ENCODE measurements at places on chromosomes 2 and 18. TPM values are rescaled to one million over a fixed set of nuclear protein-coding genes. Genes with fewer than 3 reads are reported as not detected.

GRCh38 chr18:54060343-54061005 is 164.0 kb downstream of the MBD2 start:
- DNase-seq = no peak

DNA sequence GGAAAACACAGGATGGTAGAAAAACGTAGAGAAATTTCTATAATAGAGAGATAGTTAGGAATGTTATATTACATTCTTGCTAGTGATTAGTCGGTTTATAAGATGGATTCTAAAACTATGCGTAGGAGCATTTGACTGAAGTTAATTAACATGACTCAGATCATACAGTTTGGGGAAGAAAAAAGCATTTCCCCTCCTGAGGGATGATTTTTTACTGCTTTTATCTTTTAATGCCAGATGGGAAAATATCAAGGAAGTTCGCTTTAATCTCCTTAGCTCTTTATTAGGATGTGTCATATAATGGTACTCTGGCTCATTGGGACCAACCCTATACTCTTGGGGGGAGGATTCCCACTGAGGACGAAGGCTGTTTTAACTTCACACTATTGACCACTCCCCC is 502.1 kb downstream of the TGIF1 start:
- no peak for DNase-seq

DNA sequence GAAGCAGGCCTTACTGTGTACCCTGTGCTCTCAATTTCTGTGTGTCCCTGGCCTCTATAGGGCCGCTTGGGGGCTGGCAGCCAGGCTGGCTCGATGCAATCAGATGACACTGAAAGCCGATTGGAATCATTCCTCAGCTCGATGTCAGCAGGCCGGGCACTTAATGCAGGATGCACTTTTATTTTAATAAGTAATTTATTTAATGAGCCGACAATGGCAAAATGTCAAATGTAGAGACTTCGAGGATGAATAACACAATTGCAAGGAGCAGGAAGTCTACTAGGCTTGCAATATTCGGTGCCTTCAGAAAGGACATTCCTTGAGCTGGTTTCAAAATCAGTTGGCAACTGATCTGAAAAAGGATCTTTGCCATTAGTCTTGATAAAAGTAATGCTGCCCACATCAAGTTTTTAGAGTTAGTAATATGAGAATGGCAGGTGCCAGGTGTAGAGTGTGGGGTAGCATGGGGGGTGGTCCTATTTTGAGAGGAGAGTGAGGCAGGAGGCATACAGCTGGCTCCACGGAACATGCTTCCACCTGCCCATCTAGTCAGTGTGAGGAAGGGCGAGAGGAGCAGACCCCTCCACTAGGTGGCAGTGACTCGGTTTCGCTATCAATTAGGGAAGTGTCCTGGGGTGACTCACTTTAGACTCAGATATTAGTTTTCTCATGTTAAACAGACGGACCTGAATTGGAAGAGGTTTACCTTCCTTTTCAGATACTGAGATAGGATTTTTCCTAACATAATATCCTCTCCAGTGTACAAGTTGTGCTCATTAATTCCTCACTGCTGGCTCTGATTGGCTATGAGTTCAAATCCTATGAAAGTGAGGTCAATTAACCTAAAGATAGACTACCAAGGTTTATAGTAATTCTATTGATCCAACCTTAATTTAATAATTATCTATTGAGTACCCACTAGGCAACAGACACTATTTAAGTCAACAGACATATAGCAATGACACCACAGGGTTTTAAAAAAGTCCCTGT is 80.9 kb downstream of the NABP1 start:
- DNase-seq = no peak

DNA sequence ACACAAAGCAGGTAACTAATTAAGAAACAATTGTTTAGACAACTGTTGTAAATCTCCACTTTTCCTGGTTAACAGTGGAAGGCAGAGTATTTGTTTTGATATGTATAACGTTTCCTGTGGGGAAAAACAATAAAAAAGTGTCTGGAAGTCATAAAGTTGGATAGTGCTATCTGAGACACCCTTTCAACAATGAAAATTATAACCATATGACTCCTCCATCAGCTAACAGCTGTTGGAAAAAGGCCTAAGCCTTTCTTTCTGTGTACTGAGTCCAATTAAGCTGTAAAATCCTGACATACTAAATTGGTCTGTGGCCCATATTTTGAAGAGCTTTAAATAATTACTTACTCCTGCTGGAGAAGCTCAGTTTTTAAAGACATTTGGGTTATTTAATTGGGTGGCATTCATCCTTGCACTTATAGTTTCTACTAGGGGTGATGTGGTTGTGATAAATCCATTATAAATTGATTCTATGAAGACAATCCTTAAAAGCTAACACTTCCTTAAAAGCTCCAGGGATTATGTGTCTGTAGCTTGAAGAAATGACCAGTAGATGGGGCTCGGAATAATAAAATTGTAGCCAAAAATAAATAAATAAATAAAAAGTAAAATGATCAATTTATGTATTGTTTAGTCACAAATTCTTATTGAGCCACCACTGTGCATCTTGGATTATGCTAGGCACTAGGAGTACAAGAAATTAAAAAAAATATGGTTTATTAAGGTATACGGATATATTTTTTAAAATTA is 698.1 kb upstream of the NXPH2 start:
- DNase-seq = no peak

DNA sequence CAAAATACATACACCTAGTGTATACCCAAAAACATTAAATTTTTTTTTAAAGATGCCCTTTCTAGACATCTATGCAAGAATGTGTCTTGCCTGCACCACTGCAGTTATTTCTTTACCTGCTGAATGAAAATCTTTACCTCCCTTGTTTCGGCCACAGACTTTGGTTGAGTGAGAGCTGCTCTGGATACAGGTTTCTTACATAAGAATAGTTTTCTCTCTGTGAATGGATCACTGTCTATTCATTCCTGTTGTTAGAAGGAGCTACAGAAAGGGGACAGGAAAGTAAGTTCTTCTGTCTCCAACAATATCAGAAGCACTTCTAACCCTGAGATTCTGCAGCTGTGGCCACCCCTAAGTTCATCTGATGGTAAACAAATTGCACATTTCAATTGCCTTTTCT is 113.0 kb upstream of the CDCA7 start:
- DNase-seq = no peak

- DNase-seq = no peak
Observed at GRCh38 chr18:24678626-24679025, 218.2 kb downstream of the HRH4 start.

GRCh38 chr2:985317-985898 is 34.8 kb downstream of the SNTG2 start:
- DNase-seq = no peak

- no peak for DNase-seq
Observed at GRCh38 chr2:152176113-152176714, 651 bp upstream of the STAM2 start.

DNA sequence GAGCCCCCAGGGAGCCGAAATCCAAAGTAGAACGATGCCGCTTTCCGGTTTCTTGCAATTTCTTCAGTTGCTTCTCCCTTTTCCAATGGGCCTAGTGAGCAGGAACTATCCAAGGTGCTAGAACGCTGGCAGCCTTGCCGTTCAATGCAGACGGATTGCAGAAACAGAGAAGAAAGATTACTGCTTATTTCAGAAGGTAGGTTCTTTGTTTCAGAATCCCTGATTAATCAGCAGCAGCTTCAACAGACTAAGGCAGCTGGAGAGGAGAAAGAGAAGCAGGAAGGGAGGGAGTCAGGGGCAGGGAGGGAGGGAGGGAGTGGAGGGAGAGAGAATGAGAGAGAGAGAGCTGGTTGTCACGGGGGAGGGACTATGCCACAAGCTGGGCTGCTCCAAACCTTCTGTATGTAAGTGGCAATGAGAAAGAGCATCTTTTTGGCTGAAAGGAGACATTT is 576 bp downstream of the NYAP2 start:
- DNase-seq = no peak

DNA sequence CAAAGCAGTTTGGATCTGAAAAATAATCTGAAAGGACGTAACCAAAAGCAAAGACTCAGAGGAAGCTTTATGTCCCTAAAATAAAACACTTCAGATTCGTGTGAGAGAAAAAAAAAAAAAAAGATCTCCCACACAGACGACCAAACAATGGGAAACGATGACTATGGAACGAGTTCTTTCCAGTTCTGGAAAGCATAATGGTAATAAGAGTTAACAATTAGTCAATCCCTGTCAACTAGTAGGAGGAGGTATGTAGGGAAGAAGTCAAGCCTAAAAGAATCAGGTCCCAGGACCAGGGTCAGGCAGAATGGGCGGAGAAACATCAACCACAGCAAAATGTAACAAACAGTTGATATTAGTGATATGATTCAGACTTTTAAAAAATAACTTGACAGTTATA is 170.3 kb upstream of the SETBP1 start:
- DNase-seq = no peak

DNA sequence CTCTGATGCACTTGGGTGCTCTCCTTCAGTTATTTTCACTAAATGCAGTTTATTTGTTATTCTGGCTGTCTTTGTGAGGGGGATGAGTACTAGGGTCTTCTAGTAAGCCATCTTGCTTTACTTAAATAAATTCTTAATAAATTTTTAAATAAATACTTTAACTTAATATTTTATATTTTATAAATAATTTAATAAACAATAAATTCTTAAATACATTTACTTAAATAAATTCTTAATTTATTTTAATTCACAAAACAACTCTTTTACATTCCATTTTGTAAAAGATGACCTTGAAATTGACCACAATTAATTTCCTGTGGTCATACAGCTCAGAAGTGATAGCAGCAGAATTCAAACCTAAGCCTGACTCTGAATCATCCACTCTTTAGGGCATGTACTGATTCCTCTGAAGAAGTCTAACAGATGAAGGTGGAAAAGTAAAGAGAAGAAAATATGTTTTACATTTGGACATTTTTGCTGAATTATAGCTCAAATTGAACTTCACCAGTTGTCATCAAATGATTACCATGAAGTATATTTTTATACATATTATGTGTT is 28.8 kb downstream of the MYL1 start:
- no peak for DNase-seq

ICOS gene
- total RNA-seq = not detected

LINC00305 gene
- total RNA-seq = not detected

CHN1 gene
- 38.4 TPM for total RNA-seq

EFR3B gene
- 13.2 TPM for total RNA-seq

CYP27C1 gene
- total RNA-seq = 0.31 TPM

C2orf78 gene
- total RNA-seq = not detected
